ENCODE measurements at places on chromosomes 13 and 19.

GRCh38 chr19:36409841-36410240 lies 8.6 kb downstream of the ZFP82 start:
- DNase-seq: no peak

DNA sequence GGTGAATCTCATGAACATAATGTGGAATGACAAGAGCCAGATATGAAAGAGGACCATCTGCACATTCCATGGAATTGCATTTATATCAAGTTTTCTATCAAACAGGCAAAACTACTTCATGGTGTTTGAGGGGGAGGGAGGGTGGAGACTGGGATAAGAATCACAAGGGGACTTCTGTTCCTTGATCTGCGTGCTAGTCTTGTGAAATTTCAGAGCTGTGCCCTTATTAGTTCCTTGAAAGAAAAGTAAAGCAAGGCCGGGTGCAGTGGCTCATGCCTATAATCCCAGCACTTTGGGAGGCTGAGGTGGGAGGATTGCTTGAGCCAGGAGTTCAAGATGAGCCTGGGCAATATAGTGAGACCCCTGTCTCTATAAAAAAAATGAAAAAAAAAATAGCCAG lies 30.2 kb upstream of the CEBPG start:
- DNase-seq: no peak

- DNase-seq: no peak
These were observed 2.0 kb downstream of the AKT1S1 start for GRCh38 chr19:49875177-49875576.

DNA sequence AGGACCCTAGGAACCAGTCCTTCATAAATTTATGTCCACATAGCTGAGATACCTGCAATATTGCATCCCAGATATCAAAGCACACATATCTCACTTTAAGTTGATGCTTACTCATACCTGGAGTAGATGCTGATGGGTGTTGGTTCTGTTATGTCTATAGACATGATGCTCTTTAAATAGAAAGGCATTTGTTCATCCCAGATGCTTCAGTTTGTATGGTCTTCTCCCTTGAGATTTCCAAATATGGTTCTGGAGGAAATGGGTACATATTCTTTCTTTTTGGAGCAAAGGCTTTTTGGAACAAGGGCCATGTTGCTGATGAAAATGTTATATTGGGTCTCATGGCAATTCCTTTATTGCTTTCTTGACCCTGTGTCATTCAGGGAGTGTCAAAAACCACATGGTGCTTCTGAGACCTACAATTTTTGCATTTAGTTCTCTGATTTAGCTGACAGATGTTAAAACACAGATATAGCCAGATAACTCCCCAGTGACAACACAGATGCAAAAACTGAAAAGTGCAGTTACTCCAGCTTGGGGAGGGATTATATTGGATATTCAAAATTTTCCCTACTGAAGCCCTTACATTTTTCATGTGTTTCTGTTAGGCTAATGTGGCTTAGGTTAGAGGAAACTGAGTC lies 211.4 kb downstream of the KCNRG start:
- DNase-seq: no peak

DNA sequence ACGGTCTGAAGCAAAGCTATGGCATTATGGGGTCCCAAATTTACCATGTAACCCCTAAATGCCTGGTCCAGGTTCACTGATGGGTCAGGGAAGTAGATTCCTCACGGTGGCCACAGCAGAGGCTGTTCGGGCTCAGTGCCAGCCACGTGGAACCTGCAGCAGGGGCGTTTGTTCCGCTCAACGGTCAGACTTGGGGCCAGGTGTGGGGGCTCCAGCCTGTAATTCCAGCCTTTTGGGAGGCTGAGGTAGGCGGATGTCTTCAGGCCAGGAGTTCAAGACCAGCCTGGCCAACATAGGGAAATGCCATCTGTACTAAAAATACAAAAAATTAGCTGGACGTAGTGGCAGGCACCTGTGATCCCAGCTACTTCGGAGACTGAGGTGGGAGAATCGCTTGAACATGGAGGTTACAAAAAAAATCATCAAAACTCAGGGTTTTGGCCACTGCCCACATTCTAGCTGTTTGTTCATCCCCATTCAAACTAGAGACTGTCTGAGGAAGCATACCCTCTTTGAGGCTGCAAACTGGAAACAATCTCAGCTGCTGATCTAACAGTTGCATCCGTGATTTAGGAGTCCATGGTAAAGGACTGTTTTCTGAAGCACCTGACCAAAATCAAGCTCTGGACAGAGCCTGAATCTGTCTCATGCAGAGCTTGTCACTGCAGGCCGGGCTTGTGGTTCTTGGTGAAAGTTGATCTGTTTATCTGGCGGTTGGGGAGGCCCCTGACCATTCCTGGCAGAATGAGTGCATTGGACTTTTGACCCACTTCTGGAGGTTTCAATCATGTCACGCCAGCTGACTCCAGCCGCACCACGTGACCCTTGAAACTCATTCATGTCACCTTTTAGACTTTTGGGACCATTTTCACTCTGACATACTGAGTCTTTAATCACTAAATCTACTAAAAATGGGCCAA lies 30.2 kb upstream of the ZNF331 start:
- no peak for DNase-seq

DNA sequence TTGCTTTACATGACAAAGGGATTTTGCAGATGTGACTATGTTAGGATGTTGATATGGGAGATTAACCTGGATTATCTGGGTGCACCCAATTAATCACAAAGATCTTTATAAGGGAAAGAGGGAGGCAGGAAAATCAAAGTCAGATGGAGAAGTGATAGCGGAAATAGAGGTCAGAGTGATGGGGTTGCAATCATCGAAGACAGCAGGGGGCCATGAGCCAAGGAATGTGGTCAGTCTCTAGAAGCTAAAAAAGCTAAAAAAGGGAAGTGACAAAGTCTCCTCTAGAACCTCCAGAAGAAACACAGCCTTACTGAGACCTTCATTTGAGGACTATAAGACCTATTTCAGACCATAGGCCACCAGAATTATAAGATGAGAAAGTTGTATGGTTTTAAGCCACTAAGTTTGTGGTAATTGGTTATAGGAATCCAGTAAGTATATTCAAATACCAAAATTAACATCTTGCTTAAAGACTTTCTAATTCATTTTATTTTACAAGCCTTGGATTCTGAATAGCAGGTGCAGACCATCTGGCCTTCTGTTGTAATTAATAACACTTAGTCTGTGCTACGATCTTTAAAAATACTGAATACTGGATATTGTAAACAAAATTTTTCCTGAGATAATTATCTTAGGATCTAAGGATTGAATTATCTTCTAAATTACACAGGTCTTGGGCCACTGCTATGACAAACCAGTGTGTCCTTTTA lies 493.4 kb upstream of the PCDH20 start:
- DNase-seq: no peak

All from posterior cingulate gyrus (tissue), 11 donors.